Tibial nerve (tissue), 4 donors: ENCODE measurements at places on chromosomes 12 and 14. TPM values are rescaled to one million over a fixed set of nuclear protein-coding genes. Genes with fewer than 3 reads are reported as not detected.

Gene KCNMB4
- 13.8 TPM for total RNA-seq

Gene SLC6A15
- 0.44 TPM for total RNA-seq

Gene TEX52
- total RNA-seq, result not detected

GRCh38 chr14:95525999-95526398, 8.9 kb upstream of the GLRX5 start:
- H3K4me3 ChIP-seq, result no peak overlapping the region
- DNase-seq, result no peak
- H3K4me1 ChIP-seq, result peaks cover 82% of the 10 kb centered on the region
- H3K36me3 ChIP-seq, result peaks cover 9% of the 10 kb centered on the region
- no peaks in the 10 kb centered on the region for H3K27me3 ChIP-seq
- peak overlapping the region; percentile 19 for H3K27ac ChIP-seq

DNA sequence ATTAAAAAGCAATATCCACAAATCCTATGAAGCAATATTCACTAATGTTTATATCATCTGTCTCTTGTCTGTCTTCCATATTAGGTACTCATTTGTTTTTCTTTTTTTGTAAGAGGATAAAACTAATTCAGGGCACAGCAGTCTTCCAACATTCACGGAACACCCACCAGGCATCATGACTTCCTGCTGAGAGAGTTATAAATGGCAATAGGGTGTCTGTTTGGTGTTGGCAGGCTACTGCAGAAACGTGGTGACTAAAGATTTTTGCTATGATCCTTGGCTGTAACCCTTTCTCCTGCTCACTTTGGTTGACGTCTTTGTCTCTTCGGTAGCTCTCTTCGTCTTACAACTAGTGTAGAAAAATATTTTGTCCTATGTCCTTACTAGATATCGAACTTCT, 860.6 kb upstream of the MGAT4C start:
- H3K36me3 ChIP-seq, result no peaks in the 10 kb centered on the region
- no peaks in the 10 kb centered on the region for H3K27me3 ChIP-seq
- no peak overlapping the region for H3K4me3 ChIP-seq

DNA sequence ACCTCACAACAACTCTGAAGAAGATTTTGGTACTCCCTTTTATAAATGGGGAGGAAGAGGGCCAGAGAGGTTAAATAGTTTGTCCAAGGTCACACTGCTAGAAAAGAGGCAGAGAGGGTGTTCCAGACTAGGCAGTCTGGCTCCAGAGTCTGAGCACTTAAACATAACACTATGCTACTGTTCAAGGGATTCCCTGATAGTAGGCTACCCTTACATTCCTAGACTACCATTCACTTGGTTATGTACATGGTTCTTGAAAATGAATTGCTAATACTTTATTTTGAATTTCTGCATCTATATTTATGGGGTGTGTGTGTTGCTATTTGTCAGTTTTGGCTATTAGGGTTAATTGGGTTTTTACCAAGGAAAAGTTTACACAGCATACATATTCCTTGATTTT, 7.2 kb downstream of the GNS start:
- no peak overlapping the region for H3K27ac ChIP-seq
- no peak overlapping the region for H3K4me3 ChIP-seq
- H3K4me1 ChIP-seq, result peaks cover 4% of the 10 kb centered on the region
- H3K36me3 ChIP-seq, result peaks cover 59% of the 10 kb centered on the region
- no peak for DNase-seq

GRCh38 chr12:56129206-56129941, 1.3 kb downstream of the ESYT1 start:
- peaks cover 36% of the 10 kb centered on the region for H3K36me3 ChIP-seq
- H3K27ac ChIP-seq, result peak overlapping the region; percentile 92
- H3K27me3 ChIP-seq, result no peaks in the 10 kb centered on the region
- no peak for DNase-seq

DNA sequence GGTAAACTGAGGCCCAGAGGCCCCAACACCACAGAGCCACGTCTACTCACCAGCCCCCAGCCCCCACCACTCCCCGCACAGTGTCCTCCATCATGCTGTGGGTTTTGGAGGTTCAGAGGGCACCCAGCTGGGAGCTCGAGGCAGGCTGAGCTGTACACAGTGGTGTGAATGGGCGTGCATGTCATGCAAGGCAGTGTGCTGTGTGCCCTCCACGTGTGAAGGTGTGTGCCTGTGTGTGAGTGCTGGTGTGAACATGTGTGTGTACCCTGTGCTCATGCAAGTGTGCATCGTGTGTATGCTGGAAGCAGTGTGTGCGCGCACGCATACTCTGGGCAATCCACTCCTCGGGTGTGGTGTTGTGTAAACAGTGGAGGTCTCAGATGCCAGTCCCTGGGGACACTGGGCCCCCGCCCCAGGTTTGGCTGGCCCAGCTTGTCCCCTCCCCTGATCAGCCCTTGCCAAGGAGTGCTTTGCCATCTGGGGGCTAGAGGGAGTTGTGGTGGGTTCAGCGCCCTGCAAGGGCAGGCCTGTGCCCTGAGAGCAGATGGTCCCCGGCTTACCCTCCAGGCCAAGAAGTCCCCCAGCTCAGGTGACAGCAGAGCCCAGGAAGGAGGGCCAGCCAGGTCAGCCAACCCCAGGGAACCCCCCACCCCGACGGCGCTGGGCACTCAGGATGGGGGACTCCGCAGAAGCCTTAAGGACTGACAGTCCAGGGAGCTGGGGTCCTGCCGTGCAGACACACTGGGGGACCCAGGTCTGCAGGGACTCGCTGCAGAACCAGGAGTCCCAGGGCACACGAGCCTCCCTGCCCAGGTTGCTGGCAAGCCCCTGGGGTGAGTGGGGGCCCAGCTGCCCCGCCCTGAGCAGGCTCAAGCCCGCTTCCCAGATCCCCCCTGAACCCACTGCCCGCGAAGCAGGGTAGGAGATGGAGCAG, 23.8 kb upstream of the GPR132 start:
- no peaks in the 10 kb centered on the region for H3K27me3 ChIP-seq
- no peak overlapping the region for H3K4me3 ChIP-seq
- peaks cover 34% of the 10 kb centered on the region for H3K4me1 ChIP-seq
- no peak for DNase-seq
- H3K27ac ChIP-seq, result peak overlapping the region; percentile 89

GRCh38 chr12:55582066-55582465, 9.8 kb downstream of the OR2AP1 start:
- DNase-seq, result no peak
- H3K27me3 ChIP-seq, result no peaks in the 10 kb centered on the region
- H3K36me3 ChIP-seq, result no peaks in the 10 kb centered on the region

GRCh38 chr12:52086944-52087835, 7.7 kb downstream of the SMIM41 start:
- H3K27ac ChIP-seq, result no peak overlapping the region
- no peaks in the 10 kb centered on the region for H3K36me3 ChIP-seq
- DNase-seq, result no peak

DNA sequence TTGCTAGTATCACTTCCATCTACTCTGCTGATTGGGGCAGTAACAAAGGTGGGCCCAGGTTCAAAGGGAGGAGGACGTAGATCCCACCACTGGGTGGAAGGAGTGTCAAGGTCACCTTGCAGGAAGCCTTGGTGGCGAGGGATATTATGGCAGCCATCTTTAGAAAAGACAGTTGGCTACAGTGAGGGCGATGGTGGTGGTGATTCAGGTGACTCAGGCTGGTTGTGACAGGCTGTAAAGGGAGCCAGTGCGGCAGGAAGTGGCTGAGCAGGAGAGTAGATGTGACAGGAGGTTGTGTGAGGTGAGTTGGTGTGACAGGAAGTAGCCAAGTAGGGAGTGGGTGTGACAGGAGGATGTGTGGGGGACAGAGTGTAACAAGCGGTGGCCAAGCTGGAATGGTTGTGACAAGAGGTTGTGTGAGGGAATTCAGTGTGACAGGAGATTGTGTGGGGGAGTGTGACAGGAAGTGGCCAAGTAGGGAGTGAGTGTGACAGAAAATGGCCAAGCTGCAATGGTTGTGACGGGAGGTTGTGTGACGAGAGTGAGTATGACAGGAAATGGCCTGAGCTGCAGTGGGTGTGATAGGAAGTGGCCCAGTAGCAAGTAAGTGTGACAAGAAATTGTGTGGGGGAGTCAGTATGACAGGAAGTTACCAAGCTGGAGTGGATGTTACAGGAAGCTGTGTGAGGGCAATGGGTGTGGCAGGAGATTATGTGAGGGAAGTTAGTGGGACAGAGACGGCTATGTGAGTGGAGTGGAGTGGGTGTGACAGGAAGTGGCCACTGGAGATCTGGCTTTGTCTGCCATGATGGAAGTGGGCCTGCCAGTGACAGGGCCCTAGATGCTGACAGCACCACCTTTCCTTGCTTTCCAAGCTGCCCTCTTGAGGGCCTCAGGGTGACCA, 136.5 kb upstream of the MYL2 start:
- no peak overlapping the region for H3K27ac ChIP-seq
- no peaks in the 10 kb centered on the region for H3K27me3 ChIP-seq
- H3K4me1 ChIP-seq, result no peaks in the 10 kb centered on the region
- peak; percentile 5 for DNase-seq
- H3K4me3 ChIP-seq, result no peak overlapping the region
